NCI-H2107 (cell line): ENCODE measurements at places on chromosomes 5 and 9.
A peak's percentile ranks its signal among the peaks of the same experiment; 100 is the strongest.

DNA sequence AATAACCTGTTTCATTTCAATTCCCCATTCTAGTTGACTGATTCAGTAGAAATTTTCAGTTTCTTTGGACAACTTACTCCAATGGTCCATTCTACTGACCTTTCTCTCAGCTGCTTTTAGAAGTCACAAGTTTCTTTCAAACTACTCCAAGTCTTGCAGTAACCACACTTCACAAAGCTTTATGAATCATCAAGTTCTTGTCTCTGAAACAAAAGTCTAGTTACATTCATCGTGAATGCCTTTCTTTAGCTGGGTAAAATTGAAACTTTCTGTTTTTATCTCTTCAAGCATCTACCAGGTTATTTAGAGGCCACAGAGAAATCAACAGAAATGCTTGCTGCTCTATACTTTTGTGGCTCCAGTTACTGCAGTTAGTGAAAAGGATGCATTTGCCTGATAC lies 405.4 kb downstream of the TMEM232 start:
- DNase-seq: no peak

- no peak for DNase-seq
Measured at GRCh38 chr5:2241842-2242241, 359.1 kb upstream of the IRX4 start.

- no peak for DNase-seq
Measured at GRCh38 chr5:74122175-74122574, 496.2 kb downstream of the ARHGEF28 start.

DNA sequence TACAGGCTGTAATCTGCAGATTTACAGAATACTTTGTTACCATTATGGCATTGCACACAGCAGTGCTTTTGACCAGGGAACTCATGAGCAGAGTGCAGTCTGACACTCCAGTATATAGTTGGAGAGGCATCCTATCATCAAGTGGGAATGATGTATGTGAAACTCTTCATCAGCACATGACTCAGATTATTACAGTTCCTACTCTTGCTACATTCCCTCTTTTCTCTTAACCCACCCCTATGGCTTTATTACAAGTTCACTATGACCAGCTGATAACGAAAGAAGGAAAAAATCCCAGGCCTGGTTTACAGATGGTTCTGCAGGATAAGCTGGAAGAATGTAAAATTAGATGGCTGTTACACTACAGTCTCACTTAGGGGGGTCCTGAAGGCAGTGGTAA lies 385.9 kb downstream of the RASEF start:
- no peak for DNase-seq

DNA sequence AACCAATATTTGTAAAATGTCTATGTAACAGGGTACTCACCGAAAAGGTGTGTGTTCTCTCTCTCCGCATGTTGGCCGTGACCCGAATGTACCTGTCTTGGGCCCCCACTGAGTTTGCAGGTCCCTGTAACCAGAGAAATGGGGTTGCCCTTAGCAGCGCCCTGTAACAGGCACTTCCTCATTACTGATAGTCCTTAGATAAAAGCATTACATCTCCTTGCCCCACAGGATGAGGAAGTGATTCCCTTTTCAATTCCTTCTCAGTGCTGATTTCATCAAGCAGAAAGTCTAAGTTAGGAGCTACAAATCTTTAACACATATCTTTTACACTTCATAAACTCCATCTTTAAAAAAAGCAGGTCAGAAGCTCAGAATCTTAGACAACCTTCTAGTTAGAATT lies 15.2 kb upstream of the HMHB1 start:
- no peak for DNase-seq

- DNase-seq: no peak
Measured at GRCh38 chr9:135243201-135244190, 156.0 kb downstream of the OLFM1 start.

DNA sequence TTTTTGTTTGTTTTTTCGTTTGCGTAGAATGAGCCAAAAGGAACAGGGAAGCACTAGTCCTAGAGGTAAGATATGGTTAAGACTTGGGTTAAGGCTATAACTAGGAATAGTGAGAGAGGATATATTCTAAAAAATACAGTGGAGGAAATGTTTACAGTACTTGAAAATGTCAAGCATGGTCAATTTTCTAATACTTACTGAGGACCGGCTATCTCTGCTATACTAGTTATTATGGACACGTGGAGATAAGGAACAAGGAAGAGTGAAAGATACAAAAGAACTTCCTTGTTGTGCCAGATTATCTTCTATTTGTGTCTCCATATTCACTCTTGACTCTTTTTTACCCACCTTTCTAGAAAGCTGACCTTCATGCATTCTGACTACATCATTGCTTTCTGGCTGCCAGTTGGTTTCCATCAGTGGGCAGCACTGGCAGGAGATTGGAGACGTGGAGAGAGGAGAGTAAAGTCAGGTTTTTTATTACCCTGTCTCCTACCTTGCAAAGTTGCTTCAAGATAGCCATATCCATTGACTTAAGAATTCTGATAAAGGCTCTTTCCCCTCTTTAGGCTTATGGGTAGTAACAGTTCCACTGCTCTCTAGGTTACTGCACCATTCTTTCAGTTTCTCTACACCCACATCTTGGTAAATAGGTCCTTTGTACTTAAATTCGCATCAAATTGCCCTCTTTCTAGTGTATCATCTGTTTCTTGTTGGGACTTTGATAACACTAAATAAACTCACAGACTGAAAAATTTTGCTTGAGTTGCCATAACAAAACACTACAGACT lies 9.0 kb upstream of the RFX3 start:
- no peak for DNase-seq

- DNase-seq: no peak
Measured at GRCh38 chr5:60437308-60437707, 262.7 kb downstream of the DEPDC1B start.

GRCh38 chr9:99107421-99107820 lies 2.5 kb downstream of the TGFBR1 start:
- DNase-seq: no peak

- DNase-seq: no peak
Measured at GRCh38 chr5:125410537-125411070, 664.2 kb upstream of the ZNF608 start.

DNA sequence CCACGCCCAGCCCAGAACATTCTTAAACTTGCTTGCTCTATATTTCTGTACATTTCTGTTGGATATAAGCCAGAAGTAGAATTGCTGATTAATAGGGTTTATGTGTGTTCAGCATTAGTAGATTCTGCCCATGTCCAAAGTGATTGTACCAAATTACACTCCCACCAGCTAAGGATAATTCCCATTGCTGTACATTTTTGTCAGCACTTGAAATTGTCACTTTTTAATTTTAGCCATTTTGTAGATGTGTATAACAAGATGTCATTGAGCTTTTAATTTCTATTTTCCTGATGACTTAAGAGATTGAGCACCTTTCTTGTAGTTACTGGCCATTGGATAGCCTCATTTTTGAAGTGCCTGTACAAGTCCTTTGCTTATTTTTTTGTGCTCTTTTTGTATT lies 46.4 kb downstream of the AQP7 start:
- DNase-seq: no peak

GRCh38 chr5:146647656-146648199 lies 131.7 kb upstream of the GPR151 start:
- DNase-seq: no peak

DNA sequence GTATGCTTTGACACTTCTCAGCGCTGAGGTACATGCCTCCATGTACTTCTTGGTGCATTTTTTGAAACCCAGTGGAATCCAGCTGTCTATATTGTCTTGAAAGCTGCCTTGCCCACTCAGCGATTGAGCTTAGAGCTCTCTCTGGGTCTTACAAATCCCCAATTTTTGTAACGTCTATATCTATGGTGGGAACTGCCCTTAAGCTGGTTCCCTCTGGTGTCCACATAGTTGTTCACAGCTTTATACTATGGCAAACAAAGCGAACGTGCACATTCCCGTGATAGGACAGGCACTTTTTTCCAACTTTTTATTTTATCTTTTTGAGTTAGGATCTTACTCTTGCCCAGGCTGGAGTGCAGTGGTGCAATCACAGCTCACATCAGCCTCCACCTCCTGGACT lies 20.9 kb downstream of the CDHR2 start:
- DNase-seq: no peak

GRCh38 chr5:32223972-32224609 lies 50.0 kb upstream of the GOLPH3 start:
- DNase-seq: no peak

- no peak for DNase-seq
Measured at GRCh38 chr5:1797103-1797800, 2.4 kb downstream of the MRPL36 start.

DNA sequence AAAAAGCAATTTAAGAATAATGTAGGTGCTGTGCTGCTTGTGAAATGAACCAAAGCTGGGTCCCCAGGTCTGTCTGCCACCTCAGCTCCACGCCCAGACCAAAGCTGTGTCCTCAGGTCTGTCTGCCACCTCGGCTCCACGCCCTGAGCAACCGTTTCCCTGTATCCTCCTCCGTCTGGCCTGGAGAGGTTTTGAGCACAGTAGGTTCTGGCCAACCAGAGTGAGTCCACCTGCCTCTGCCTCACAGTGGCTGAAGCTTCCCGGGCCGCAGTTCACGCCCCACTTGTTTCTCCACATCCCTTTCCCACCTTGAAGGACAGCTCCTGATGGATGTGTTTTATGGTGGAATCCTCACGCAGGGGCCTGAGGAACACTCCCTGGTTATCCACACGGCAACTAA lies 120.5 kb downstream of the ADAMTS2 start:
- DNase-seq: no peak

GRCh38 chr9:111661150-111661801 lies at the start of gene GNG10:
Gene GNG10, plus strand, starts transcription at chr9:111661605. Its CDS starts 30 bp downstream, at chr9:111661635.
- DNase-seq: peak; percentile 40

DNA sequence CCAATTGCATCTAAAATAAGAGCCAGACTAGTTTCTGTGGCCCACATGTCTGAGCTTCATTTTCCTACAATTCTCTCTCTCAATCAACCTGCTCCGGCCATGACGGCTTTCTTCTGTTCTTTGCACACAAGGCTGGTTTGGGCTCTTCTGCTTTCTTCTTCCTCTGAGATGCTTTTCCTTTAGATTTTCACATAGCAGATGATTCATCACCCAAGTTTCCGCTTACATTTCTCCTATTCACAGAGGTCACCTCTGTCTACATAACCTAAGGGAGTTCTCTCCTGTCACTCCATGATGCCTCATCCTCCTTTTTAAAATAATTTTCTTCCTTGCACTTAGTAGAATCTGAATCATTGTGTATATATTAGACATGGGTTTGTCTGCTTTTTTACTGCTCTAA lies 334.6 kb upstream of the TUSC1 start:
- no peak for DNase-seq

DNA sequence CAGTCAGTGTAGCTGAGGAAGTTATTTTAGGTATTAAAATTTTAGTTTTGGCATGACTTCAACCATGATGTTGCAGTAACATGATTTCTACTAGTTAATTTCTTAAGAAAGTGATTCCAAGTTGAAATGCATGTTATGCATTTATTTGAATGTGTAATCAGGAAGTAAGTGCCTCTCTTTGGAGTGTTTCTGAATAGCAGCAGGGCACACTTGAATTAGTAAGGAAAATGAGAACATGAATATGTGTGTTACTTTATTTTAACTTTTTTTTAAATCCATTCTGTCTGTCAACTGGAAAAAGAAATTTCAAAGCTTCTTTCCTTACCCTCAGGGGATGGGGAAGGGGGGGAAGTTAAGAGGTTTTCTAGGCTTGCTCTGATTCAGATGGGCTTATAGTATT lies 40.4 kb downstream of the CTNNA1 start:
- no peak for DNase-seq

GRCh38 chr5:123505633-123506032 lies 6.3 kb upstream of the CSNK1G3 start:
- no peak for DNase-seq

DNA sequence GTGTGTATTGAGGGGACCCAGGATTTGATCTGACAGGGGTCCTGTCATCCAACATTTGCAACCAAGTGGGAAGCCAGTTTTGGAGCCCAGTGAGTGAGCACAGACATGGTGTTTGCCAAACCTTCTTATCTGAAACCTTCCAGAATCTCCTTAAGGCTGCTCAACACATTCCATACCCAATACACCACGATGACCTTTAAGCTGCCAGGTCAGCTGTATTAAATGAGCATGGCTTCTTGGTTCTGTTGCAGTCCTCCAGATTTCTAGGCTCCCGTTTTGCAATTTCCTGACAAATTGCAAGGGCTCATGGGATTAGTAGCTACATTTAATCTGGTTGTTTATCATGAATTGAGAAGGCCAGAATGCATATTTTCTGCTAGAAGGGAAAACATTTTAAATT lies 124.2 kb upstream of the ATP10B start:
- no peak for DNase-seq

GRCh38 chr9:107847978-107848964 lies 358.7 kb upstream of the KLF4 start:
- no peak for DNase-seq
